ENCODE measurements at places on chromosomes 6 and 20. TPM values are rescaled to one million over a fixed set of nuclear protein-coding genes. Genes with fewer than 3 reads are reported as not detected.
A peak's percentile ranks its signal among the peaks of the same experiment; 100 is the strongest.

DNA sequence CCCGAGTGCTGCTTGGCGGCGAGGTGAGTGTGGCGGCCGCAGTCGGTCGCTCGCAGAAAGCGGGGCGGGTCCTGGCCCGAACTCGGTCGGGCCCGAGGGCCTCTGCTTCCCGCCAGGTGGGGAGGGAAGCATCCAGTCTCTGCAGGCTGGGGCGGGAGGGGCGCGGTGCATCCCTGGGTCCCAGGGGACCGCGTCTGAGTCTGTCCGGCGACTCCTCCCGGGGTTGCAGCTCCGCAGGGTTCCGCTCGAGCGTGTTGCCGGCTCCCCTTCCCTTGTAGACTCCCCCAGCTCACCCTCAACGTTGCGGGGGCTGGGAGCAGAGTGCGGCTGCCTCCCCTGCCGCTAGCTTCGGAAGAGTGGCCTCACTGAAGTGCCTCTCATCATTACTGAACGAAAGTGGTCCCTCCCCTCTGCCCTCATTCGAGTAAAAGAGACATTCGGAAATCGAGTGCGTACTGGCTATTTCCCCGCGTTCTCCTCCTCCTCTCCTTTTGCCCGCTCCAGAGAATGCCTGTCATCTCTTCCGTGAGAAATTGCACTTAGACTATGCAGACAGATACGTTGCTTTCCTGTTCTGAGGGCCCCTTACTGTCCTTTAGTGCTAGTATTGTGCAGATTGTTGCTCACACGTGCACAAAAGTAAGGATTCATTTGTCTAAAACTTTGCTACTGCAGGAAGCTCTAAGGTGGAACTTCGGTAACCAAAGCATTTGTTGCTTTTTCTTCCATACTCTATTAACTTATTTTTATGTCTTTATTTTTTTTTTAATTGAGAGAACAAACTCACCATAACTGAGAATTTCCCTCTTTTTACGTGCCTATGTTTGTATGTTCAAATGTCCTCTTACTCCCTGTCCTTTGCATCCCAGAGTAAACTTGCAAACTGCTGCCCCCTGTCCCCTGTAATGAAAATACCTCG lies 751 bp downstream of the MAP3K4 start:
- H3K36me3 ChIP-seq, result no peaks in the 10 kb centered on the region
- no peaks in the 10 kb centered on the region for H3K27me3 ChIP-seq
- peak overlapping the region; percentile 69 for H3K4me3 ChIP-seq
- peaks cover 16% of the 10 kb centered on the region for H3K4me1 ChIP-seq
- peak; percentile 30 for DNase-seq
- H3K27ac ChIP-seq, result peak overlapping the region; percentile 71

DNA sequence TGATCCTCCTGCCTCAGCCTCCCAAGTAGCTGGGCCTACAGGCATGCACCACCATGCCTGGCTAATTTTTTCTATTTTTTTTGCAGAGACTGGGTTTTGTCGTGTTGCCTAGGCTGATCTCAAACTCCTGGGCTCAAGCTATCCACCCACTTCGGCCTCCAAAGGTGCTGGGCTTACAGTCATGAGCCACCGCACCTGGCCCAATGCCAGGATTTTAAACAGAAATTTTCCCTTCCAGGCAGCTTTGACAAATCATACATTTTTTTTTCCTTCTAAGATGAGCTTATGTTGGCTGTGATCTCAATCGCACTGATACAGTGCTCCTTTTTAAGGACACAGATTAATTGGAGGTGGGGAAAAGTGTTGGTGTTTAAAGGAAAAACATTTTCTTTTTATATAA lies 73.2 kb upstream of the CD2AP start:
- no peak overlapping the region for H3K27ac ChIP-seq
- no peak for DNase-seq
- no peak overlapping the region for H3K4me3 ChIP-seq
- no peaks in the 10 kb centered on the region for H3K27me3 ChIP-seq
- no peaks in the 10 kb centered on the region for H3K36me3 ChIP-seq
- no peaks in the 10 kb centered on the region for H3K4me1 ChIP-seq

HSPA1L gene
- 3.8 TPM for total RNA-seq

DNA sequence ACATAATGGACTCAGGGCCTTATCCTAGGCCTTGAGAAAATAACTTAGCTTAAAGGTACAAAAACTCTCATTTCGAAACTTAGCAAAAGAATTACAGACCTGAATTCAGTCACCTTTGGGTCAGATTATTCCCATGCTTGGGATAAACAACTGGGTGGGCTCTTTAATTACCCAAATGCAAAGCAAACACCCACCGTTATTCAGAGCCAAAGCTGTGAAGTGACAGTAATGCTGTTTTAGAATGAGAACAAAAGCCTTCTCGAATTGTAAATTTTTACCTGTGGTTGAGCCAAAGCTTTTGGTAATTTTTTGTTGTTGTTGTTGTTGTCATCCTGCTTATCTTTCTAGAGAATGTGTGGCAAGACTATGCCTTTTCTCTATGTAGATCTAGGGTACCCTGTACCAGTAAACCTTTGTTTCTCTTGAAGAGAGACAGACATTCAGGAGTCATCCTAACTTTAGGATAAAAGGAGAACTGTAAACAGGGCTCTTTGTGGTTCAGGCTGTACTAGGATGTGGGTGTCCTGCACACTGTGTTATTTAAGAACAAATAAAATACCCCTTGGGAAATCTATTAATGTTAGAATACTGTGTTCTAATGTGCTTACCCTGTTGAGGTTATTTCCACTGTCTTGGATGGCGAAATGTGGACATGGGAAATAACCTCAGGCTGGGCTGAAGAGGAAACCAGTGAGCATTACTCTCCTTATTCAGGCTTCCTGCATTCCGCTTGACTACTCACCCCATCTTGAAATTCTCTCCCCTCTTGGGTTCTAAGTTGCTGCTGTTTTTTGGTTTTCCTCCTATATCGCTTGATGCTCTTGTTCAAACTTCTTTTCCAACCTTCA lies 480.7 kb downstream of the CD83 start:
- no peak overlapping the region for H3K4me3 ChIP-seq
- H3K27me3 ChIP-seq, result no peaks in the 10 kb centered on the region
- no peak for DNase-seq

- no peaks in the 10 kb centered on the region for H3K36me3 ChIP-seq
- no peak for DNase-seq
- H3K4me1 ChIP-seq, result no peaks in the 10 kb centered on the region
- H3K27ac ChIP-seq, result no peak overlapping the region
- no peak overlapping the region for H3K4me3 ChIP-seq
Observed at GRCh38 chr20:18712131-18712530, 101.5 kb upstream of the SCP2D1 start.

GNMT gene
- total RNA-seq, result 0.39 TPM

SLC35D3 gene
- total RNA-seq, result not detected

C20orf141 gene
- total RNA-seq, result not detected

- no peak overlapping the region for H3K27ac ChIP-seq
- no peak for DNase-seq
- H3K36me3 ChIP-seq, result no peaks in the 10 kb centered on the region
- H3K4me1 ChIP-seq, result no peaks in the 10 kb centered on the region
Observed at GRCh38 chr6:113742342-113742741, 114.8 kb upstream of the MARCKS start.

DNA sequence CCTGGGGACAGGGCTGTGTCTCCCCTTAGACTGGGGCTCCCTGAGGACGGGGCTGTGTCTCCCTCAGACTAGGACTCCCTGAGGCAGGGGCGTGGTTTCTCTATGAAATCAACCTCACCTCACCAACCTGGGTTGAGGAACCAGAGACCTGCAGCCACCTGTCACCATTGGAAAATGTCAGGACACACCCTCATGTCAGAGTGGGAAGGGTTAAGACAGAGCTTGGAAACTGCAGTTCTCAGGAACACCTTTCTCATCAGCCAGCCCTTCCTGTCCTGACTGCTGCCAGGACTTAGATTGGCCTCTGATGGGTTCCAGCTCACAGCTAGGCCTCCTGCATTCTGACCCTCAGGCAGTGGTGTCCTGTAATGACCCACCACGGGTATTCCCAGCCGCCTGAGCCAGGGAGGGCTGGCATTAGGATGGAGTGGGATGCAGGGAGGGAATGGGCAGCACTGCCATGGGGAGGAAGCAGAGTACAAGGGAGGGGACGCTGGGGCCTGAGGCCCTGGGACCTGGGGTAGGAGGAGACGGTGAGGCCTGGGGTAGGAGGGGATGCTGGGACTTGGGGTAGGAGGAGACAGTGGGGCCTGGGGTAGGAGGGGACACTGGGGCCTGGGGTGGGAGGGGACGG lies 76.3 kb downstream of the MRPL14 start:
- H3K27ac ChIP-seq, result no peak overlapping the region
- no peaks in the 10 kb centered on the region for H3K27me3 ChIP-seq
- H3K4me1 ChIP-seq, result no peaks in the 10 kb centered on the region
- no peaks in the 10 kb centered on the region for H3K36me3 ChIP-seq

- H3K27ac ChIP-seq, result no peak overlapping the region
- H3K4me3 ChIP-seq, result no peak overlapping the region
- no peak for DNase-seq
- no peaks in the 10 kb centered on the region for H3K4me1 ChIP-seq
- H3K27me3 ChIP-seq, result no peaks in the 10 kb centered on the region
Observed at GRCh38 chr6:138785079-138785478, 10.8 kb upstream of the ECT2L start.

RAET1L gene
- total RNA-seq, result not detected

DNA sequence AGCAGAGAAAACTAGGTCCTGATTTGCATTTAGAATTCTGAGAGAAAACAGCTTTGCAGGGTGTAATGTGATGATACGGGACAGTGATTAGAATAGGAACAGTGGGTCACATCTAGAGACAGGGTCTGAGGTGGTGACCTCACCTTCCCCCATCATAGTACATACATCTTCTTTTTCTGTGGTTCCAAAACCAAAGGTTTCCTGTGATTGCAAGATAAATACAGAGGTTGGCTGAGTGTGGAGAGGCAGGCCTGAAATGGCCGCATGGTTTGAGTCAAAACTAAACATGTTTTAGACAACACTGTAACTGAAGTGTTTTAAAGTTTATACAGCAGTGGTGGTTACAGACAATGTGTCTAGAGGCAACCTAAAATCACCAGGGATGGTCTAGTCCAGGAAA lies 10.4 kb upstream of the NT5DC1 start:
- no peaks in the 10 kb centered on the region for H3K4me1 ChIP-seq
- no peak overlapping the region for H3K27ac ChIP-seq
- H3K36me3 ChIP-seq, result no peaks in the 10 kb centered on the region
- H3K4me3 ChIP-seq, result no peak overlapping the region
- DNase-seq, result no peak

GRCh38 chr20:17357238-17357637 lies 130.4 kb downstream of the PCSK2 start:
- H3K27ac ChIP-seq, result no peak overlapping the region
- no peaks in the 10 kb centered on the region for H3K36me3 ChIP-seq
- H3K4me1 ChIP-seq, result no peaks in the 10 kb centered on the region
- H3K27me3 ChIP-seq, result no peaks in the 10 kb centered on the region
- H3K4me3 ChIP-seq, result no peak overlapping the region
- DNase-seq, result no peak

PRKN gene
- total RNA-seq, result 0.22 TPM

WASF1 gene
- 2.4 TPM for total RNA-seq

GTF2H4 gene
- 55.3 TPM for total RNA-seq

GRCh38 chr6:31299947-31300346 lies 28.1 kb upstream of the HLA-C start:
- H3K27me3 ChIP-seq, result no peaks in the 10 kb centered on the region
- no peak overlapping the region for H3K4me3 ChIP-seq
- DNase-seq, result no peak
- H3K27ac ChIP-seq, result no peak overlapping the region
- H3K36me3 ChIP-seq, result no peaks in the 10 kb centered on the region
- no peaks in the 10 kb centered on the region for H3K4me1 ChIP-seq

DNA sequence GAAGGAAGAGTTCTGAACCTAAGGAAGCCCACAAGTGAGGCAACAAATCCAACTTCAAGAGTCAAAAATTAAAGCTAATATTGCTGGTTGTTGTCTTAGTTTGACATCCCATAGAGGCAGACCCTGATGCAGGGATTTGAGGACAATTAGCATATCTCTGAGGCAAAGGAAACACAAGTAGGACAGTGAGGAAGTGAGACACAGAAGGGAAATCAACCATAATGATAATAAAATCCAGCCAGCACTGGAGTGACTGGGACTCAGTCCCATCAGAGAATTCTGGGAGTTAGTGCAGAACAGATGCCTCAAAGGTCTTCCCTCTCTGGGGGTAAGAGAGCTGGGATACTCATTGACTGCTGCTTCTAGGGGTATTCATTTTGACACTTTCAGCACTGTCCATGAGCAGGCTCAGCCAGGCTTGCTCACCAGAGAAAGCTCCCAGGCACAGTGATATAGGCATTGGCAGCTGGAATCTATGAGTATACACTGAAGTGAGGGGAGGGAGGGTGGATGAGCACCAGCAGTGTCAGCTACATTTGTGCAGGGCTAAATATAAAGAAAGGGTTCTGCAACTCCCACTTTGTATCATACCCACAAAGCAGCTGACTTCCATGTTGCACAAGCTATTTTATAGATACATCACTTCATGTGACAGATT lies 43.4 kb upstream of the SPTLC3 start:
- H3K27ac ChIP-seq, result no peak overlapping the region
- no peak for DNase-seq
- no peak overlapping the region for H3K4me3 ChIP-seq
- H3K27me3 ChIP-seq, result no peaks in the 10 kb centered on the region
- no peaks in the 10 kb centered on the region for H3K4me1 ChIP-seq
- H3K36me3 ChIP-seq, result no peaks in the 10 kb centered on the region

MATN4 gene
- total RNA-seq, result not detected

DNA sequence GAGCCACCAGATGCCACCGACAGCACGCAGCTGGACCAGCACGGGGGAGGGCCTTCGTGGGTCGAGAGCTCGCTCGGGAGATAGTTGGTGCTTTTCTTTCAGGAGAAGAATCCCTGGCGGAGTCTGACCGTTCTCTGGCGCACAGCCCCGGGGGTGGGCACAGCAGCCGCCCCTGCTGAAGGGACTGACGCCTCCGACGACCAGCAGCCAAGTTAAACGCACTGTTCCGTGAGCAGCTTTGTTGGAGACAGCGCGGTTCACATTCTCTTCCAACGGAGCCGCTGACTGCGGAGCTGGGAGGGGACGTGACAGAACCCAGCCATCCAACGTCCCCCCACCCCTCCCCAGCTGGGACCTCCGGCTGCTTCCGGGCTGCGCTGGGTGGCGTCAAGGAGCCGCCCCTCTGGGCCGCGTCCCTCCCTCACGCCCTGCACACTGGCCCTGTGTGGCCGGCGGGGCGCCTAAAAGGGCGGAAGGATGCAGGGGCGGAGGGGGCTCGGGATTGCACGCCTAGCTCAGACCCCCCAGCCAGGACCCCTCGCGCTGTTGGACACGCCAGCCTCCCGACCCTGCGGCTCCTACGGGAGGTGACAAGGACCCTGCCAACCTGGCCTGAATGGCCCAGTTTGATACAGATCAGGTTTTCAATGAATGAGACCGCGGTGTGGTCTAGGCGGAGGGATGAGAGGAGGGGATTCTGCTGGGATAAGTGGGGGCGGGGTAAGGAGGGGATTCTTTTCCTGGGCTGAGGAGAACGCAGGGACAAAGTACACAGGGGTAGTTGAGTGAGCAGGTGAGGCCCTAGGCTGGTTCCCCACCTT lies 36.4 kb upstream of the KHDC1 start:
- no peaks in the 10 kb centered on the region for H3K36me3 ChIP-seq
- H3K4me3 ChIP-seq, result no peak overlapping the region

UBD gene
- 2.6 TPM for total RNA-seq

- H3K4me1 ChIP-seq, result peaks cover 5% of the 10 kb centered on the region
- H3K27ac ChIP-seq, result no peak overlapping the region
- H3K36me3 ChIP-seq, result no peaks in the 10 kb centered on the region
- no peak for DNase-seq
- no peak overlapping the region for H3K4me3 ChIP-seq
Observed at GRCh38 chr6:134937426-134937825, 12.5 kb downstream of the ALDH8A1 start.

Measured in CD8-positive, alpha-beta memory T cell (primary cell).